ENCODE measurements at places on chromosomes 5 and 9.

- DNase-seq, result no peak
Measured at GRCh38 chr9:106755736-106756135, 107.2 kb upstream of the ZNF462 start.

GRCh38 chr9:111161015-111161415, 122.7 kb upstream of the LPAR1 start:
- no peak for DNase-seq

DNA sequence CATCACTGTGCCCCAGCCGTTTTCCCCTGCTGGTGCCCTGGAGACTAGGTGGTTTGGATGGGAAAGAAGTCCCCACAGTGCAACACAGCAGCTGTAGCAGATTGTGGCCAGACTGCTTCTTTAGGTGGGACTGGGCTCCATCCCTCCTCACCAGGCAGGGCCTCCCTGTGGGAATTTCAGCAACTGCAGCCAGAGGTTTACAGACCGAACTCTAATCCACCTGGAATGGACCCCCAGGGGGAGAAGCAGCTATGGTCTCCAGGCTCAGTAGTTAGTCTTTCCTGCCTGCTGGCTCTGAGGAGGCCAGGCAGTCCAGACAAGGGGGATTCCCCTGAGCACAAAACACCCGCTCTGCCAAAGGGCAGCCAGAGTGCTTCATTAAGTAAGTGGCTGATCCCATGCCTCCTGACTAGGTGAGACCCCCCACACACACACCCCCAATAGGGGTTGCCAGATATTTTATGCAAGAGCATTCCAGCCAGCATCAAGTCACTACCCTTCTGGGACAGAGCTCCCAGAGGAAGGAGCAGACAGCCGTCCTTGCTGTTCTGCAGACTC, 188.9 kb downstream of the SGCD start:
- no peak for DNase-seq

GRCh38 chr9:88313364-88314220, 74.7 kb upstream of the SPIN1 start:
- DNase-seq, result peak; percentile 24

DNA sequence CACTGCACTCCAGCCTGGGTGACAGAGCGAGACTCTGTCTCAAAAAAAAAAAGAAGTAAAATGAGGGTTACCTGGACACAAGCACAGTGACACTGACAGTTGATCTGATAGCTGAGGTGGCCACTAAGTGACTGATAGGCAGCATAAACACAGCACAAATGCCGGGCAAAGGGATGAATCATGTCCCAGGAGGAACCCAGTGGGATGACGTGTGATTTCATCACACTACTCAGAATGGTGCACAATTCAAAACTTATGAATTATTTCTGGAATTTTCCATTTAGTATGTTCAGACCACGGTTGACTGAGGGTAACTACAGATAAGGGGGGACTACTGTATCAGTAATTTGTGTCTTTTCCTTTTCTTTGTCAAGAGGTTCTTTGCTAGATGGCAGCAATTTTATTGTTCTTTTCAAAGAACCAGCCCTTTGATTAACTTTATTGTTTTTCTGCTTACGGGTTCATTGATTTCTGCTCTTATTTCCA, 34.3 kb upstream of the RNF130 start:
- no peak for DNase-seq

DNA sequence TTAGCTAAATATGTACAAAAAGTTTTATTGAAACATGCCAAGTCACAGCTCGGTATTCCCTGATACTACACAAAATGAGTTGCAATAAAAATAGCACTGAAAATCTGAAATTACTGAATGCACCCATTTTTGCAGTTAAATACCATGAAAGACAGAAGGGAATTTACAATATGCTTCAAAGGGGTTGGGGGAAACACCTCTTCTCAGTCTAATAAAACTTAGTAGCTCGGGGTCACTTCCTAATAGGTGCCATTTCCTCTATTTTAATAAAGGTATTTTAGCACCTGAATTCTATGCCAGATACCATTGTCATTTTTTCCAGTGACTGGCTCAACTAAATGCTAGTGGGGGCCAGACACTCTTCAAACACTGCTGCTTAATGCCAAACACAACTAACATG, 204.1 kb upstream of the MEF2C start:
- DNase-seq, result no peak

DNA sequence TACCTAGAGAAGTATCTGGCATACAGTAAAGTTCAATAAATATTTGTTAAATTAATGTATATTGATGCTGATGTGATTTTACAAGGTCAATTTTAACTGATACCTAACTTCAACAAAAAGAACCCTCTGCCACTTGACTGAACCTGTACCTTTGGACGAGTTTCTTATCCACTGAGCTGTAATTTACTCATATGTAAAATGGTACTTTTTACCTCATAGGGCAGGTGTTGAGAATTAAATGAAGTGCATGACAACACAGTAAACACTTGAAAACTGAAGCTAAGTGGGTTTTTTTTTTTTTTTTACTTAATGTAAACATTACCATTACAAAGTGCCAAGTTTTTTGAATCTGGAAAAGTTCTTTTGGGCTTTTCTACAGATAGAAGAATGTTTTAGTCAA, 15.4 kb downstream of the NIPSNAP3B start:
- DNase-seq, result no peak

DNA sequence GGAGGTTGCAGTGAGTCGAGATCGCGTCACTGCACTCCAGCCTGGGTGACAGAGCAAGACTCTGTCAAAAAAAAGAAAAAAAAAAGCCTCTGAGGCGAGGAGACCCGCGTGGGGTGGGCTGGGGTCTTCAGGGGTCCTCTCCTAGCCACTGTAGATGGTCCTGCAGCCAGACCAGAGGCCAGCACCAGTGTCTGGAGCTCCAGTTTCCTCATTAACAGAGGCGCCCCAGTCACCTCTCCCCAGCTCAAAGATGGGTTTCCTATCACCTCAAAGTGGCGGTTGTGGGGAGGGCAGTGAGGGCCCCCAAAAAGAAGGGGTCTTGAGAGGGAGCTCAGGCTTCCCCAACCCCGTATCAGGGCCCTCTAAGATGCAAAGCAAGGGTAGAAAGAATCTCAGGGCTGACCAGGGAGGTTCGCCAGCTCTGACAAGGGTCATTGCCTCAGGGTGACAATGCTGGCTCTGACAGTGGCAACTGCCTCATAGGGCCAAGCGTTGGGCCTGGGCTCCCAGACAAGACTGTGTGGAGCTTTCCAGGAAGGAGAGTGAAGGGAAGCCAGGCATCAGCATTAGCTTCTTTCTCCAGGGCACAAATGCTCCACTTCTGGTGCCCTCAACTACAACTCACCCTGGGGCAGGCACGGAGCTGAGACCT, 15.0 kb downstream of the STK10 start:
- no peak for DNase-seq

GRCh38 chr5:124764585-124764984, 18.1 kb upstream of the ZNF608 start:
- DNase-seq, result no peak

- no peak for DNase-seq
Measured at GRCh38 chr9:121302341-121302740, 34.4 kb downstream of the GSN start.

GRCh38 chr5:138038826-138039225, 5.9 kb upstream of the FAM13B start:
- no peak for DNase-seq

DNA sequence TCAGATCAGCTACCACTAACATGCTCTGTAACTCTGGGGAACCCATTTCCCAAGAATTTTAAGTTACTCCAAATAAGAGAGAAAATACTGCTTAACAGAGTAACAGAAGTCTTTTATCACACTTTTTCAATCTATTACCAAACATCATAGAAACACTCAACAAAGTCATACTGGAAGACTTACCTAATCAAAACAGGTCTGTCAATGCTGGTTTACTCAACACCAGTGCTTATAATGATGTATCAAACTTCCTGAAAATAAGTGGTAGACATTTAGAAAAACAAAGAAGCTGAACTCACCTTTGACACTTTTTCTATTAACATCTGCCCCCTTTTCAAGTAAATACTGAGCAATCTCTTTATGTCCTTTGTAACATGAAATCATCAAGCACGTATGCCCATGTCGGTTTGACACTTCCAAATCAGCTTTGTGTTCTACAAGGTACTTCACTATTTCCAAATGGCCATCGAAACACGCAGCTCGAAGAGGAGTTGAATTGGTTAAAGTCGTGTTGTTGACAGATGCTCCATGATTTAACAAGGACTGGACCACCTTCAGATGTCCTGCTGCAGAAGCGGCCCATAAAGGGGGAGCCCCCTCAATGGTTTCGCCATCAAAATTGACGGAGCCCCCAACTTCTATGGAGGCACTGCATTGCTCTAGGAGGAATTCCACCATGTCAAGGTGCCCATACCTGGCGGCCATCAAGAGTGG, 1.8 kb downstream of the FEM1C start:
- no peak for DNase-seq

DNA sequence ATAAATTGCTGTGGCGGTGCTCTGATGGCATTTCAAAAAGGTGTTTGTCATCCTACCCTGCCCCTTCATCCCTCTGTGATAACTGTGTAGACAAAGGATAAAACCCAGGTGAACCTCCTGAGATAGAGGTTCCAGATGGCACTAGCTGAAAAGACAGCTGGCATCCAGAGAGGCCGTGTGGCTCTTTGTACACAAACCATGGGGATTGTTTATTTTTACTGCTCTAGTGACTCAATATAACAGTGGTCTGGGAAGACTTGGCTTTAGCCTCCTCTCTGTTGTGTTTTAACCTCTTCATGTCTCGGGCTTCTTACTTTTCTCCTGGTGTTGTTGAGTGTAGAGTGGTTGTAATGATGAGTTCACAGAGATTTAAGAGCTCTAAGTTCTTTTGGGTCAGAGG, 48.8 kb downstream of the SH3GL2 start:
- no peak for DNase-seq

- DNase-seq, result no peak
Measured at GRCh38 chr5:157343842-157344790, 78.2 kb downstream of the CYFIP2 start.

DNA sequence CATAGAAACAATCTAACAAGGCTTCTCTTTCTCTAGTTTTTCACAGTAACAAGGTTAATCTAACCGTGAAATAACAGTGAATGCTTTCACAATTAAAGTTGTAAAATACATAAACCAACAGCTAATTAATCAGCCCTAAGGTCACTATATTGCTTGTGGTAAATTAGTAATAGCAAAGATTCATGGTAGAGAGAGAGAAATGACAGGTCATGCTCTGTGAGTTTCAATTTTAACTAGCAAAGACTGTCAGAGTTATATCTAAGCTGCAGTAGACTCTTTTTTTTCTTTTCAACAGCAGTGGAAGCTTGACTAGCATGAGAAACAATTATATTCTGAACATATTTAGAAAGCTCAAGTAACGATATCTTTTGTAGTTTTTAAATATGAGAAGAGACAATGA, 1068.0 kb downstream of the MAT2B start:
- DNase-seq, result no peak

DNA sequence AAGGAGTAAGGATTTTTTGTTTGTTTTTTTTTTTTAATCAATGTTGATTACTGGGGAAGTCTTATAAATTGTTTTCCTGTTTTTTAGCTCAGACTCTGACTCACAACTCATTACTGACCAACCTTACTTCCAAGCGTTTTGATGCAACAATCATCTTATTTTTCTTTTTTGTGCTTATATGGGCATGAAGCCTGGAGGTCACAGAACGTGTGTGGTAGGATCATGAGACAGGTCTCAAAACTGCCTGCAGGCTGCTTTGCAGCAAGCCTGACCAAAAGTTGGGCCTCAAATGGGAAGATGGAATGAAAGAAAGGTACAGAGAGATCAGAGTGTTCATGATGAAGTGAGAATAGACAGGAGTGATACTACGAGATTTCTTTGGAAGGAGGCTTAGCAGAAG, 38.5 kb downstream of the SNCAIP start:
- no peak for DNase-seq

GRCh38 chr9:135116881-135117280, 29.4 kb downstream of the OLFM1 start:
- no peak for DNase-seq

DNA sequence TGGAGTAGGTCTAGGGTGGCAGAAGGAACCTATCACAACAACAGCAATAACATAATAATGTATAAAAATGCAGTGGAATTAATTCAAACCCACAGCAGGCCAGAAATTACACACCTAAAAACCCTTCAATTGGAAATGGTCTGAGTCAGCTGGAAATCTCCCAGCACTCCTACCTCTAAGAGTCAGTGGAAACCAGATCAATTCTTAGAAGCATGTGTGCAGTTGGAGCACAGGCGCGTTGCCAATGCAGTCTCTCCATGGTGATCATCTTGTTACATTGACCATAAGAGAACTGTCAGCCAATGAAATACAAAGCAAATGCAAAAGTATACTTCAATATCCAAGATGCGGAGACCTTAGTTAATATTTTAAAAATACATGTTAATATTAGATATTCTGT, 15.1 kb upstream of the CSNK1G3 start:
- no peak for DNase-seq
